ENCODE measurements at places on chromosomes 5 and 9. TPM values are rescaled to one million over a fixed set of nuclear protein-coding genes. Genes with fewer than 3 reads are reported as not detected.

The FOXD4 gene
- total RNA-seq: under 0.01 TPM

The EMB gene
- total RNA-seq: 5.1 TPM

The ADGRD2 gene
- total RNA-seq: not detected

The GABRA6 gene
- total RNA-seq: not detected

The ADGRV1 gene
- under 0.01 TPM for total RNA-seq

The SCGB3A1 gene
- not detected for total RNA-seq
